ENCODE measurements at places on chromosomes 16 and 17. TPM values are rescaled to one million over a fixed set of nuclear protein-coding genes. Genes with fewer than 3 reads are reported as not detected.

The FOXN1 gene
- not detected for total RNA-seq

The DNAH17 gene
- under 0.01 TPM for total RNA-seq

The TNFRSF13B gene
- total RNA-seq: 2.2 TPM

The KCNH6 gene
- not detected for total RNA-seq

The TBX2 gene
- total RNA-seq: 0.10 TPM

The RGS11 gene
- not detected for total RNA-seq

The PDXDC1 gene
- total RNA-seq: 101 TPM

The ACSM5 gene
- not detected for total RNA-seq

The SLFN12L gene
- total RNA-seq: 53.3 TPM

The TBC1D26 gene
- total RNA-seq: 0.10 TPM

The ITGB3 gene
- total RNA-seq: 66.3 TPM

The RDM1 gene
- not detected for total RNA-seq

The CCT6B gene
- 2.8 TPM for total RNA-seq

The SP6 gene
- total RNA-seq: 0.21 TPM

The MILR1 gene
- 29.4 TPM for total RNA-seq

The NLGN2 gene
- 0.73 TPM for total RNA-seq

The IL32 gene
- total RNA-seq: 115 TPM

The KRTAP1-3 gene
- total RNA-seq: not detected

The SCGB1C2 gene
- not detected for total RNA-seq

The KIFC3 gene
- 5.8 TPM for total RNA-seq

The PERCC1 gene
- total RNA-seq: 0.84 TPM
